ENCODE measurements at places on chromosomes 11 and 22.

DNA sequence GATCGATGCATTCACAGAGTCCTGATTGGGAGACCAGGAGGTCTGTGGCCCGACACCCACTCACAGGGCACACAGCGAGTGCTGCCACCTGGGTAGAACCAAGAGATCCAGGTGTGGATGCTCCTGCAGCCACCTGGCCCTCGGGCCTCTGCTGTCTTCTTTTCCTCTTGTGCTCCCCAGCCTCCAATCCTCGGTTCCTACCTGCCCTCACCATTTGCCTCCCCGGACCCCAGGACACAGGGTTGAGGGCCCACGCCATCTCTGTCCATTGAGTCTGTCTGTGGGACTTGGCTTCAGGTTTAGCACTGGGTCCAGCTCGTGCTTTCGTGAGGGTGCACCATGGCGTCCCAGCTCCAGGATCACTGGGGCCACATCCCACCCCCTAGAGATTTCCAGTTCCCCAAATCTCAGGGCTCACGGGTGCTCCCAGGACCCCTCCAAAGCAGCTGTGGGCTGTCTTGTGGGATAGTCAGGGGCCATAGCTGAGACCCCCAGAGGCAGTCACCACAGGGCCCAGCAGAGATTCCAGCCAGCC is 591.1 kb downstream of the BRD1 start:
- no peak for DNase-seq

GRCh38 chr11:13759050-13759449 is 90.6 kb downstream of the FAR1 start:
- no peak for DNase-seq

GRCh38 chr11:130370845-130371590 is 56.3 kb upstream of the ZBTB44 start:
- no peak for DNase-seq

DNA sequence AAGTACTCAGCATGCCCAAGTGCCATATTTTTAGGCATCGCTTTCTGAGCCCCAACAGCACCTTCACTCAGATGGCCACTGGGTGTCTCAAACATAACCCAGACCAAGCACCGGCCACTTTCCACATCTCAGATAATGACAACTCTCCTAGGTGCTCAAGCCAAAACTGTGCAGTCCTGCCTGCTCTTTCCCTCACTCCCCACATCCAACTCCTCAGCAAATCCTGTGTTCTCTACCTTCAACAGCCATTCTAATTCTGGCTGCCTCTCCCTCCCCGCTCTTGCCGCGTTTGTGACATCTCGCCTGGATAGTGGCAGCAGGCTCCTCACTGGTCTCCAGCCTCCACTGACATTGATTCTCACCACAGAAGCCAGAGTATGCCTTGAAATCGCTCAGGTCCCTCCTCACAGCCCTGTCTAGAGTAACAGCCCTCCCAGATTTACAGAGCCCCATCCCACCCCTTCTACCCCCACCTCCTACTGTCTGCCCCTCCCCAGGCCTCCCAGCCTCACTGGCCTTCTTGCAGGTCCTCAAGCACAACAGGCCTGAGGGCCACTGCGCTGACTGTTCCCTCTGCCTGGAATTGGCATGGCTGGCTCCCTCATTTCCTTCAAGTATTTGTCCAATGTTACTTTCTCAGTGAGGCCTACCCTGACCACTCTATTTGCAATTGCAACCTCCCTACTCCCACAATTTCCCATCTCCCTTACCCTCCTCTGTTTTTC is 1.3 kb upstream of the PHETA2 start:
- DNase-seq: no peak

- no peak for DNase-seq
These were observed 76.5 kb downstream of the PACSIN2 start for GRCh38 chr22:42938449-42938848.

DNA sequence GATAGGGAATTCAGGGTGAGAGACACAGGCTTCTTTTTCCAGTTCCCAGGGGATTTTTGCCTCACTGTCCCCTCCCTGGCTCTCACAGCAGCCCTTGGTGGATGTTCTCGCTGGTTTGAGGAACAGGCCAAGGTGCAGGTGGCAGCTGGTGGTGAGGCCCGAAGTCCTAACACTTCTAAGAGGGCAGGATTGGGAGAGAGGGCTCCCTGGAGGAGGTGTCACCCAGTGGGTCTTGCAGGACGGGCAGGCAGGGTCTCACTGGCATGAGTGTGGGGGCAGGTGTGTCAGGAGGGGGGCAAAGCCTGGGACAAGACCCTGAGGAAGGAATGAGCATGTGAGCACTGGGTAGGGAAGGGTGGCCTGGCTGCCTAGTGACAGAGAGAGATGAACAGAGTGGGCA is 9.2 kb downstream of the ADORA2A start:
- DNase-seq: no peak

DNA sequence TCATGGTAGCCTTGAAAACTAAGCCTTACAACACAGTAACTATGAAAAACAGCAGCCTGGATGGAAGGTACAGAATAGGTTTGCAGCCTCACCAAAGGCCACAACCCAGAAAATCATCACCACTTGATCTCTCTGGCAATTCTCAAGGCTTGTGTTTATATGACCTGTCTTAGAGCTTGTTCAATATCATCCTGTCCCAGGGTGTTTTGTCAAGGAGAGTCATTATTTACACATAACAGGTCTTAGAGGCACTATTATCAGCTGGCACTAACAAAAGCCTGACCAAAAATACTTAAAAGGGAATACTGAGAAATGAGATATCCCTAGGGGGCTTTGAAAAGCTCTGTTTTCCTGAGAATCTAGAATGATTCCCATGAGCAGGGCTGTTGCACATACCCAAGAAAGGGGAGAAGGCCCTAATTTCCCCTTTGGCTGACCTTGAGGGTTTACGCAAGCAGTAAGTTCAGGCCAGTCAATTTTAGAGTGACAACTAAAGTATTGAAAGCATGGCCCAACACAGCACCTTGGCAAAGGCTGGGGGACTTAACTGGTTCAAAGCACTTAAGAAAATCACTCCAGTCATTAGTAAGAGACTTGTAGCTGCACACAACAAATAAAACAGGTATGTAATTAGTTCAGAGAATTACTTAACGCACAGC is 7.9 kb downstream of the SC5D start:
- DNase-seq: no peak

DNA sequence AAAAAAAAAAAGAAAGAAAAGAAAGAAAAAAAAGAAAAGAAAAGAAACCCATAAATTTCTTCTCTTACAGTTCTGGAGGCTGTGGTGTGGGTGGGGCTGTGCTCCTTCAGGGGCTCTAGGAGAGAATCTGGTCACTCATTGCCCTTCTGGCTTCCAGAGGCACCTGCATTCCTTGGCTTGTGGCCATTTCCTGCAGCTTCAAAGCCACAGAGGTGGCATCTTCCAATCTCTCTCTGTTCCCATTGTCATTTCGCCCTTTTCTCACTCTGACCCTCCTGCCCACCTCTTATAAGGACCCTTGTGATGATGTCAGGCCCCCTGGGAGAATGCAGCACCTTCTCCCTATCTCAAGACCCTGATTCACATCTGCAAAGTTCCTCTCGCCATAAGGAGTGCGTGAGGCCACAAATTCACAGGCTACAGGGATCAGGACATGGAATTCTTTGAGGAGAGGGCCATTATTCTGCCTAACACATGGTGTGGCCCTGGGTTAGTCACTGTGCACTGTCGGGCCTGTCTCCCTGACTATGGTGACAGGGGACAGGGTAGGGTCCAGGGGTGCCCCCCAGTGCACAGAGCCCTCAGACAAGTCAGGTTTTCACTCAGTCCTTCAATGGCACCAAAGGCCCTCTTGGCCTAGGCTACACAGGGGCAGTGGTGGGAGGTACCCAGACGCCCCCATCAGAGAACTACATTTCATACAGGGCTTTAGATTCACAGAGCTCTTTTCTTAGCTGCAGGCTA is 38.6 kb upstream of the PRR5 start:
- no peak for DNase-seq
